Activated CD4-positive, alpha-beta memory T cell treated with anti-CD3 and anti-CD28 coated beads for 36 hours (primary cell): ENCODE measurements at places on chromosomes 2 and 18. TPM values are rescaled to one million over a fixed set of nuclear protein-coding genes. Genes with fewer than 3 reads are reported as not detected.

- no peak for DNase-seq
Observed at GRCh38 chr2:174874085-174874484, 109.8 kb upstream of the CHRNA1 start.

GRCh38 chr2:65360441-65360840, 72.0 kb downstream of the SPRED2 start:
- DNase-seq = no peak

GRCh38 chr18:70523035-70523791, 234.4 kb downstream of the SOCS6 start:
- no peak for DNase-seq

DNA sequence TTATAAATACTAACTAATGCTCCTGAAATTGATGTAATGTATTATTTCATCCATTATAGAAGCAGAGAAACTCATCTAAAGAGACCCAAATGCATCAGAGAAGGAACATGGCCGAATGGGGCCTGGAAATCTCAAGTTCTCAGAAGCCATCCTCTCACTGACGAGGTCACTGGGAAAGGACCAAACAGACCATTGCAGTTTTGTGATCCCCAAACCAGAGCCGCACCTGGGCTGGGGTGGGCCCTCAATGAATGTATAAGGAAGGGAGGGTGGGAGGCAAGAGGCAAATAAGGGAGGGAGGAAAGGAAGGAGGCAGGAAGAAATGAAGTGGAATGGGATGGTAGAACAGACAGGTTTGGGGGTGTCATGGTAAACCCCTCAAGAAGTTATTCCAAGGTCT, 245.3 kb upstream of the ID2 start:
- DNase-seq = no peak

DNA sequence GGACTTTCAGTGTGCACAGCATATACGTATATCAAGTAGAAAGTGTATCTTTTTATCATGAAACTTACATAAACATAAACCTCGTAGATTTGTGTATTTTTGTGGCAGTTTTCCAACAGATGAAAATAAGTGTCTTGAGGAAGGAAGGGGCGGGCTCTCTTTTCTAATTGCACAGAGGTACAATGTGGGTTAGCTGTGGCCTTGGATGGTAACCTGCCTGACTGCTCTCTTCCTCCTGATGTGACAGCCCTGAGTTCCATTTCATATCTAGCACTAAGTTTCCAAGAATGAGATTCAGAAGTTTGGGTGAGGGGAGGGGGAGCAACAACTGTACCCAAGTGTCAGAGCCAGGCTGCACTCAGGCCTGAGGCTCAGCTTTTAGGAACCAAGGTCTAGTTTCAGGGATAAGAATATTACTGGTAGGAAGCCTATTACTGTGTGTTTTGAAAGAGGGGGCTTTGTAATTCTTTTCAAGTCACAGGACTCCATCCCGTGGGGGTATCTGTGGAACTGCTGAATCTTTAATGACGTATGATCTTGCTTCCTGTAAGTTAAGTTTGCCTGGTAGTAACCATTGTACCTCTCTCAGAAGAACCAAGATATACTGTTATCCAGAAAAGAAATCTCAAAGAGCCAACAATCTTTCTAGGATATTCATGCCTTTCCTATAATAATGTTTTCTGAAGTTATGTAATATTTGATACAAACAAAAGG, 483.7 kb downstream of the PTPRM start:
- no peak for DNase-seq

Gene FBXO48
- 2.6 TPM for total RNA-seq

Gene MYO7B
- 0.14 TPM for total RNA-seq
